Mucosa of gallbladder (tissue), 1 donor: ENCODE measurements at places on chromosomes 6 and 20.

DNA sequence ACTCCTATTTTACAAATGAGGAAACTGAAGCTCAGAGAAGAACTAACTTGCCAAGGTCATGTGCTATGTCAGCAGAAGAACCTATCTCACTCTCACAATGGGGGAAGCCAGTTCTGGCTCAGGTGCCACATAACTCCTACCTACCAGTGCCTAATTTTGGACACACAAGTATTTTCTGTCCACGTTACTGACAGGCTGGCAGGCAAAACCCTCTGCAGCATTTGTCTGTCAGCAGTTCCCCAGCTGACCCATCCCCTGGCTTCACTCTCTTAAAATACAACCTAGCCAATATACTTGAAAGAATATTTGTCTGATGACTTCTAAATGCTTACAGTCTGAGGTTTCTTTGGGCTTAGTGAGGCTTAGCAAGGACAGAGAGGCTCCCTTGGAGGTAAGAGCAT, 15.5 kb downstream of the GSS start:
- no peak for DNase-seq

GRCh38 chr6:41545247-41545702, 906 bp upstream of the FOXP4 start:
- no peak for DNase-seq

DNA sequence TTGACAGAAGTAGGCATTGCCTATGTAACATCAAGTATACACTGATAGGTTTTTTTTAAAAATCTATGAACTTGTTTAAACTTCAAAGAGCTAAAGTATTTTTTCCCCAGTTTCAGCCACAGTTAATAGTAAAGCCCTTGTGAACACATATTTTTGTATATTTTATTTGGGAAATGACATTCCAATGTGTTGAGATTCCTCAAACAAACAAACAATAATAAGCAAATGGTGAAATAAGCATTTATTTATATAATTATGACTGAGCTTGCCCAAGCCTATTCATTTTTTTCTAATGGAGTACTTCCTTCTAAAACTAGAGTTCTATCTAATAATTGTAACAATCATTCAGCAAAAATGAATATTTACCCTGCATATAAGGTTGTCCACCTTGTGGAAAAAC, 12.5 kb downstream of the SYCP2 start:
- no peak for DNase-seq

- DNase-seq: no peak
Measured at GRCh38 chr6:157867155-157867559, 44.1 kb downstream of the SNX9 start.

DNA sequence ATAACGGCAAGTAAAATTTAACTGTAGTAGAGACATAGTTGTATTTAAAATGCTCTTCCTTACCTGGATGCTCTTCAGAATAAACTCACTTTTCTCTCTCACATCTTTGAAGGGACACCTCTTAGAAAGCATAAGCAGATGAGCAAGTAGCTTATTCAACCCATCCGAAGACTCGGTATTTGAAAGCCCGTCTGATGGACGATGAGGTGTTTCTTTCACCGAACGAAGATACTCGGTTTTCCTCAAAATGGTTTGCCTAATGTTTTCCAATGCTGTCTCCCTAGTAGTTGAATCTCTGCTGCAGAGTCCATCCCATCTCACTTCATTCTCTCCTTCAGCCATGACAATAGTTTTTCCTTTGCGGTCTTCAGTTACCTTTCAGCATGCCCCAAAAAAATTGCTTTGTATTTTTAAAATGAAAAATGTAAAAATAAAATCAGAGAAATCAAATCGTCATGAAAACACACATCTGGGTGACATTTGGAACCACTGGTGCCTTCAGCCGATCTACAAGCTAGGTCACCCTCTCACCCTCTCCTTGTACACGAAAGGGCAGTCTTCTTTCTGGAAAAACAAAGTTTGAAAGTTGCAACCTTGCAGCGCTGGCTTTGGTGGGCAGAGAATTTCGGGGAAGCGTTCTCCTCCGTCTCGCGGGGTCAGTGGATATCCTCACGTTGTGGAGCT, 772 bp downstream of the SESN1 start:
- DNase-seq: no peak

GRCh38 chr20:4898282-4899244, 102.7 kb downstream of the SLC23A2 start:
- peak; percentile 22 for DNase-seq

DNA sequence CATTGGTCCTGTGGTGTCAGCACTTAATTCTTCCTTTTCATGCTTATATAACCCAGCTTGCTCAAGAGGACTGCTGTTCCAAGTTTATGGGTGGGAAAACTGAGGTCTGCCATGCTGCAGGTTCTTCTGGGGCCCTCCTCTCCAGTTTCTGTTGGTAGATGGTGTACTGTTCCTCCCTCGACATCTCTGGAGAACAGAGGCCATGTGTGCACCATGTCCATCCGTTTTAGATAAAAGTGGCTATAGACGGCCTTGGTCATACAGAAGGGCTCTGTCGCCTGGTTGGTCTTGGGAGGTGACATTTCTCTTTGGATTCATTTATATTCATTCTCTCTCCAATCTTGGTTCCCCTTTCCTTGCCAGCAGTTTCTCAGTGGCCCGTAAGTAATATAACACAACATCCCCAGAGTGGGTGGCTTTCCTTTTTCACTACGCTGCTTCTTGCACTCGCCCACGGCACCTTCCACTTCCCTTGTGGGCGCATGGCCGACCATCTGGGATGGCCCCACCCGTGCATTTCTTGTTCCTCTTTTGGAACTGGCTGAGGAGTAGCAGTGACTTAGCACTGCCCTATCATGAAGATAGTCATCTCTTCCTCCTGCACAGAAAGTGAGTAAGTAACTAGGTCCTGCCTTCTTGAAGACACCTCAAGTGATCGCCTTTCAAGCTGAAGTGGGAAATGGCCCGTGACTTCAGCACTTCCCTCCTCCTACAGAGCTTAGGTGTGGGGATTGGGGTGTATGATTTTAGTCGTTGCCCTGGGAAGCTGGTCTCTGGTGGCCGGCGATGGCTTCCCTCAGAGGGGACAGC, 94.2 kb downstream of the RREB1 start:
- DNase-seq: peak; percentile 64

DNA sequence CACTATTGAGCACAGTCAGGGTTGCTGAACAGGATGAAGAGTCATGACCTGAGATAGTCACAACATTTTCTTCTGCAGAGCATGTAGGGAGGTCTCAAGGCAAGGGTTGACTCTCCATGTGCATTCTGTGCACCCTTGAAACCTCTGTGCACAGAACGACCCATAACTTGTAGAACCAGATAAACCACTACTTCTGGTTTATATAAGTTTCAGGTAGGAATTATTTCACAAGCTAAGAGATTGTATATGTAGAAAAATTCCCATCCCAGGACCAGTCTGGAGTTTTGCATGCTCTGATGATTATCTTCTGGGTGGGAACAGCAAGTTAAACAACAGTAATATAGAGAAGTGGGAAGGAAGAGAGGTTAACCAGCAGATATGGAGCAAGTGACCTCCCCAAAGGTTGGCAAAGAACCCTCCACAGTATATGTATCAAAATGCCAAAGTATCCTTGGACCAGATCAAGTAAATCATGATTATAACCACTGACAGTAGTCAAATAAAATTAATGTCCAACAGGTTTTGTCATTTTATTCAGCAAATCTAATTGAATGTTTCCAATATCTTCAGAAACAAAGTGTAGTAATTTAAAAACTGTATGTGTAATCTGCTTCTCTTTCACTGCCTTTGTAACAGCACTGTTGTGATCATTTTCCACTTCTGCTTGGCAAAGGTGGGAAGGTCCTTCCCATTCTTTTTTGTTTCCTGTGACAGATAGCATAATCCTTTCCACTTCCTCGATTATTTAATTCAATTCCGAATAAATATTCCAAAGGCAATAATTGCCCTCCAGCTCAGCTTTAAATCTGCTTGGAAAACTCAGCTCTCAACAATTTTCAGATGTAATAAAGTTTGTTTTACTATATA, 104.4 kb downstream of the SYNE1 start:
- DNase-seq: no peak

DNA sequence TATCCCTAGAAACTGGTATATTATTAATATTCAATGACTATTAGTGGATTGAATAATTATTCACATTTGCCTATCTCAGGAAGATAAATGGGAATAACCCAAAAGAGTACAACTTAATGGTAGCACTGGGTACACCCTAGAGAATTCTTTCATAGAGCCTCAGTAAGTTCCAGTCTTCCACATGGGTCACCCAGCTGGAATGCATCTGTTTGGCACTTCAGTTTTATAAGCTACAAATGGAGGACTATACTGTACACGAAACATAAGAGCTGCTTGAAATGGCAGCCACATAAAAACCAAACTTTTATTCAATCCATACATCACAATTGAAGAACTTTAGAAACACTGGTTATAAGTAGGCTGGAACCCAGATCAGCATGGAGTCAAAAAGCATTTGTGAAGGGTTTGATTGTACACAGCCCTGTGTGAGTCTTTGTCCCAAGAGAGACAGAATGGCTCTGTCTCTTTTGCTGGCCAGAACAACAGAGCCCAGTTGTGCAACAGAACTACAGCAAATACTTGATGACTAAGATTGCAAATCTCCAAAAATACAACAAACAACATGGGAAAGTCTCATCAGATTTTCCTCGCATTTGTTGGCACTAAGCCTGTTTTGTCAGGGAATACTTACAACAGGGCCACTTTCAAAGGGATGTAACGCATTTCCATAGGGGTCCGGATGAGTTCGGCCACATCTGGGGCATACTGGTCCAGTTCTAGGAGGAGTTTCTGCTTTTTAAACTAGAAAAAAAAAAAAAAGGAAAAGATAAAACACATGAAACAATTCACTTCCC, 39.5 kb downstream of the PIGU start:
- peak; percentile 30 for DNase-seq

DNA sequence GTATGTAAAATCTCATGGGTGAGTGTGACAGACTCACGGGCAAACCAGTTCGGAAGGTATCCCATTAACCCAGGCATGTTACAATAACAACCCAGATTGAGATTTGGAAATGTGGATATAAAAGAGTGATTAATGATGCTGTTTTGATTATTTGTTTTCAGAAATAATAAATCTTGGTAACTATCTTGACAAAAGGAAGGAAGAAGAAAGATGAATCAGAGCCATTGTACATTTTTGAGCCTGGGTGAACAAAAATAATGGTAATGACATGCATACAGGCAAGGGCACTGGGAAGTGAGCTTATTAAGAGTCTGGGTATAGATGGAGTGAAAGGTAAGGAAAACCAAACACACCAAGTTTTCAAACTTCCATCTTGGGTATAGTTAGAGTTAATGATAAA, 862.0 kb downstream of the PHF3 start:
- DNase-seq: no peak

DNA sequence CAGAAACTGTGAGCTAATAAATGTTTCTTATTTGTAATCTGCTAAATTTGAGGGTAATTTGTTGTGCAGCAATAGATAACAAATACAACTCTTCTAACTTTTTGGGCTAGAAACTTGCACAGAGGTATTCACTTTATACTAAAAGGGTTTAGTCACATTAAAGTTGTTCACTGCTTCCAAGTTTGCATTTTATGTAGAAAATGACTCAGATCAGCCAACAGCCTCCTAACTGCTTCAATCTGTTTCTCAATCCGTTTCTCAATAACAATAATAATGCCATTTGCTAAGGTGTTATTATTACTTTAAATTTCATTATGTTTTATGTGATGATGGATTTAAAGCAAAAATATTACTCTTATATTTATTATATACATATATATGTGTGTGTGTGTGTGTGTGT, 213.9 kb downstream of the CENPW start:
- no peak for DNase-seq

GRCh38 chr20:4717816-4718570, 3.7 kb upstream of the PRND start:
- no peak for DNase-seq

DNA sequence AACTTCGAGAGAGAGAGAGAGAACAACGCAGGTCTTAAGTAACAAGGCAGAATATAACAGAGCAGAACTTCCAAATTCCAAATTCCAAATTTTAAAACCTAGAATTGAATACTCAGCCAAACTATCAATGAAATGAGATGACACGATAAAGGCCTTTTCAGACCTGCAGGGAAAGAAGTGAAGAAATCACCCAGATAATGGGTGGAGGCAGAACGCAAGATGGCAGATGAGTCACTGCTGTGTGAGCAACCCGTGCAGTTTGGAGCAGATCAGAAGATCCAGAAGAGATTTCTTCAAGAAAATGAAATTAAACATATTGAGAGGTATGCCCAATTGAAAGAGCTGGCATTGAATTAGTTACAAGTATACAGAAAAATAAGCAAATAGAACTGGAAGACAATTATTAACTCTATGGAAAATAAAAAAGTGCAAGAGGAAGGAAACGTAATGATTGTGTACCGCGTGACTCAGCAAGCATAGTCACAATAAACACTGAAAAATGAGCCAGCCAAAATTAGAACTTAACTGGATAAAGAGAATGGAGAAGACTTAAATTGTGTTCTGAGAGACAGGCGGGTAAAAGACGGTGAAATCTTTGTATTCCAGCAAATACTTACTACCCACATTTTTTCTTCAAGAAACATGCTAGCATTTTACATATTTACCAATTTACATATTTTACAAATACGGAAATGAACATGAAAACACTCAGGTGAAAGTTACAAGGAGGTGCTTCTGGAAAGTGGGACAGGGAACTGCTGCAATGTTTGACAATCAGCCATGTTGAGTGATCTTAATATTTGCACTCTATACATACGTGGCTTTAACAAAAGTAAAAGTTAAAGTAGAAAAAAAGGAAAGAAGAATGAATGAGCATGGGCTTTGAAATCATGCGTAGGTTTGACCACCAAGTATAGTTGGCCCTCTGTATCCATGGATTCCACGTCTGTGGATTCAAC, 87.9 kb upstream of the CDYL start:
- no peak for DNase-seq

DNA sequence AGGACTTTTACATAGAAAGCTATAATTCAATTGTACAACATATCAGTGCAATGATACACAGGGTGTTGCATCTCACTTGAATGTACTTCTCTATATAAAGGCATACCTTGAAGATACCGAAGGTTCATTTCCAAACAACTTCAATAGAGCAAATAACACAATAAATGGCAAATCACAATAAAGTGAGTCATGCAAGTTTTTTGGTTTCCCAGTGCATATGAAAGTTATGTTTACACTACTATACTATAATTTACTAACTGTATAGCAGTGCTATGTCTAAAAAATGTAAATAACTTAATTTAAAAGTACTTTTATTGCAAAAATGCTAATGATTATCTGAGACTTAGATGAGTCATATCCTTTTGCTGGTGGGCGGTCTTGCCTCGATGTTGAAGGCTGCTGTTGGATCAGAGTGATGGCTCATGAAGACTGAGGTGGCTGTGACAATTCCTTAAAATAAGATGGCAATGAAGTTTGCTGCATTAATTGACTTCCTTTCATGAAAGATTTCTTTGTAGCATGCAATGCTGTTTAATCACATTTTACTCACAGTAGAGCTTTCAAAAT, 188.8 kb downstream of the TASP1 start:
- no peak for DNase-seq
